ENCODE measurements at places on chromosomes 3 and 15.

DNA sequence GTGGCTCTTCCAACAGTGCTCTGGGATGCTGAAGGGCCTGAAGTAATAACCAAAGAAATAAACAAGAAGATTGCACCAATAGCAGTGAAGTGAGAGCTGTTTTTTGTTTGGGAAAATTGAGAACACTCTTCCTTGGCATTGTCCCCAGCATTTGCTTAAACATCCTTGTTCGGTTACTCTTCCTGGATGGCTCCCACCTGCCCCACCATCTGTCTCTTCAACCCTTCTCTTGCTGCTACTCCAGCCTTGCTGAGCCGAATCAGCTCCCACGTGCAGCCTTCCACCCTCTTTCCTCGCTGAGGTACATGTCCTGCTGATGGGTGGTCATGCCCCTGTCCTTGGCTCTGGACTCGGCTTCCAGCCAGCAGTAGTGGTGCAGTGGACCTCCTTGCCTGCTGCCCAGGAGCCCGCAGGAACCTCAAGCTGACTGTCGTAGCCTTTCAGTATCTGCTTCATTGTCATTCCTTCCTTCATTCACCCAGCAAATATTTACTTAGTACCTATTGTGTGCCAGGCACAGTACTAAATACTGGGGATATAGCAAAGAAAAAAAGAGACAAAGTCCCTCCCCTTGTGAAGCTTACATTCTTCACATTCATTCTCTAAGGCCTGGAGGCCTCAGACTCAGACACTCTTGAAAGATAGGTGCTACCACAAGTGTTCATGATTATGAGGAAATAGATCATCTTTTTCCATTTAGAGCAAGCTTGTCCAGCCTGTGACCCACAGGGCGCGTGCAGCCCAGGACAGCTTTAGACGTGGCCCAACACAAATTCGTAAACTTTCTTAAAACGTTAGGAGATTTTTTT is 17.1 kb upstream of the VILL start:
- DNase-seq: no peak

- DNase-seq: no peak
Observed at GRCh38 chr3:195236076-195236798, 34.7 kb downstream of the XXYLT1 start.

DNA sequence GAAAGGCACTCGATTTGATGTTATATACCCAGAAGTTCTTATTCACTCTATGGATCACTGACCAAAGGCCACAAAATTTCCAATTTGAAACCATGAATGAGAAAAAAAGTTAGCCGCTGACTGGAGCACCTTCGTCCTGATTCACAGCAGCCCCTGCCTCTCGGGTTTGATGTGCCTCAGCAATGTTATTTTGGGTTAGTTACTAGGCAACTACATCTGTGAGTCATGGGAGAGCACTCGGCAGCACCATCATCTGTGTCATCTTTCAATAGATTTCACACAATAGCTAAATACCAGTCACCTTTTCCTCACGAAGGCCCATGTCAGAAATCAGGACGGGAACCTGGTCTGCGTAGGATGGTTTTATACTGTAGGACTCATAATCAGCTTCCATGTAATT is 269.2 kb downstream of the ZBBX start:
- DNase-seq: no peak

DNA sequence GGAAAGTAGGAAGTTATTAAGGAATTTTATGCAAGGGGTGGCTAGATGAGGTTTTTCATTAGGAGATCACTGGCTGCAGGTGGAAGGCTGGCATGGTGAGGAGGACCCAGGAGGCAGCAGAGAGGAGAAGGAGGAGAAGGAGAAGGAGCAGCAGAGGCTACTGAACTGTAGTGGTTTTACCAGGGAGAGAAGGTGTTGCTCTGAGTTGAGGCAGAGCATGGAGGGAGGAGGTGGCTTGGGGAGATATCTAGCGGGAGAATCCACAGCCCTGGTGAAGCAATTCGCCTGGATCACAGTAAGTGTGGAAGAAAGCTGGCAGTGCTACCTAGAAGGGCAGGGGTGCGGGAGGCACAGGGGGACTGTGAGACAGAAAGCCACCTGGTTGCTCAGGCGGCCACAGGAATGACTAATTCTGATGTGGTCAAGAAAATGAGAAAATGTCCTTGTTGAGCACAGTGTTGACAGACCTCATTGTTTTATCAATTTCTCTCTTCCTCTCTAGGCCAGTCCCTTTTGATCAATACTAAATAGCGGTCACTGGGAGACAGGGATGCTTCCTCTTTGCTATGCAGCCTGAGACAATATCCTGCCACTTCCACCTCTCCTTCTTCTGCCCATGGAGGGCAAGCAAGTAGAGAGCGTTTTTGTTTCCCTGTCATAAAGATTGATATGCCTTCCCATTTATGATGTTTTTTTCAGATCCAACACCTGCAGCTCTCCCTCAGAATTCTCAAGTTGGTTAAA is 94.6 kb downstream of the EEFSEC start:
- no peak for DNase-seq

DNA sequence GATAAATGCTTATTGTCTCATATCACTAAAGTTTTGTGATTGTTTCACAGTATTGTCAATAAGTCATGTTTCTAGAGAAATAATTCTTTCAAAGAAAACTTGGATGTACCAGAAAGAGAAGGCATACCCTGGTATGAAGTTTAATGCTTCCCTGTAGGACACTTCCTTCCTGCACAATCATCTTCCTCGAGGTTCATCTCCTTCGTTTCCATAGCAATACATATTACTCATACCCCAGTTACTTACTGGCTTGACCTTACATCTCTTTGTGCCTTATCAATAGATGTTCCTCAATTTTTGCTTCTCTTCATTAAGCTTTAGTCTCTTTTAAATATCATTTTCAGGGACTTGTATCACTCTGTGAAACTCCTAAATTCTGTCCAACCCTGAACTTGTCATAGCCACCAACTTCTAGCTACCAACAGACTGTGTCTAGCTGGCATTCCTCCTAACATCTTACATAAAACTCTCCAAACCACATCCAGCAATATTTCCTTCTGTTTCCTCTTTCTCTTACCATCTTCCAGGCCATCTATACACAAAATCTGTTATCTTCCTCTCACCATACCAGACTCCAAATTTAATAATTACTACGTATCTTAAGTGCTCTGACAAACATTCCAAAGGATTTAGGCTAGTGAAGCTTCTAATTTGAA is 134.3 kb downstream of the GADL1 start:
- DNase-seq: peak; percentile 29

- DNase-seq: no peak
Observed at GRCh38 chr3:152160350-152161011, 108.2 kb upstream of the MBNL1 start.

DNA sequence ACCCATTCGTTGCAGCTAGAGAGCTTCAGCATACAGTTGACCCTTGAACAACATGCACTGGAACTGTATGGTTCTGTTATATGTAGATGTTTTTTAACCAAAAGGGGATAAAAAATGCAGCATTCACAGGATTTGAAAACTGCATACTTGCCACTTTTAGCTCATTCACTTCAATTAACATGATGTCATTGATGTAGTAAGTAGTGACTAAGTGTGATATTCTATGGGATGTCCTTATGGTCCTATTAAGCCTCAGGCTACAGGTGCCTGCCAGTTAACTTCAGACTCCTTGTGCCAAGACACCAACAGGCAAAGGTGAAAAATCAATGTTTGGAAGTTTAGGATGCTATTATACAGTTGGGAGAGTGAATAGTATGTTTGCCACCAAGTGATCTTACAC is 553.6 kb upstream of the NECTIN3 start:
- no peak for DNase-seq

GRCh38 chr3:138197524-138197923 is 10.4 kb downstream of the ARMC8 start:
- no peak for DNase-seq

GRCh38 chr3:17942856-17943255 is 200.4 kb upstream of the TBC1D5 start:
- DNase-seq: no peak

Data from bone marrow (tissue), 2 donors.